ENCODE measurements at places on chromosomes 5 and 9.

GRCh38 chr5:124236361-124237205 is 509.9 kb downstream of the ZNF608 start:
- DNase-seq = peak; percentile 5

GRCh38 chr5:151363673-151364072 is 16.3 kb upstream of the SLC36A2 start:
- no peak for DNase-seq

DNA sequence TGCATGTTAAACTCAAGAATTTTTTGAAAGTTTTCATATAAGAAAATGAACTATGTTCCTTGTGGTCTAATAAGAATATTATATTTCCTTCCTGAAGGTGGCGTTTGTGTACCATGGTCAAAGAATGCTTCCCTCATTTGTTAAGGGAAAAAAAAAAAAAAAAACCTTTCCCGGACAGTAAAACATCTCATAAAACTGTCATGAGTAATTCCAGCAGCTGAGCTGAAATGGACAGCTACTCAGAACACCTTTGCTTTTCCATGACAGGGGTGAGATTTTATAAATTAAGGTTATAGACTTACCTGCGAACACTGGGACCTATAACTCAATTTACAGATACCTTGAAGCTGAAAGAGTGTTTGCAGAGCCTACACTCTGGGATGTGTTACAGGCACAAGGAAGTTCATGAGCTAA is 113.2 kb upstream of the RANBP3L start:
- peak; percentile 52 for DNase-seq

DNA sequence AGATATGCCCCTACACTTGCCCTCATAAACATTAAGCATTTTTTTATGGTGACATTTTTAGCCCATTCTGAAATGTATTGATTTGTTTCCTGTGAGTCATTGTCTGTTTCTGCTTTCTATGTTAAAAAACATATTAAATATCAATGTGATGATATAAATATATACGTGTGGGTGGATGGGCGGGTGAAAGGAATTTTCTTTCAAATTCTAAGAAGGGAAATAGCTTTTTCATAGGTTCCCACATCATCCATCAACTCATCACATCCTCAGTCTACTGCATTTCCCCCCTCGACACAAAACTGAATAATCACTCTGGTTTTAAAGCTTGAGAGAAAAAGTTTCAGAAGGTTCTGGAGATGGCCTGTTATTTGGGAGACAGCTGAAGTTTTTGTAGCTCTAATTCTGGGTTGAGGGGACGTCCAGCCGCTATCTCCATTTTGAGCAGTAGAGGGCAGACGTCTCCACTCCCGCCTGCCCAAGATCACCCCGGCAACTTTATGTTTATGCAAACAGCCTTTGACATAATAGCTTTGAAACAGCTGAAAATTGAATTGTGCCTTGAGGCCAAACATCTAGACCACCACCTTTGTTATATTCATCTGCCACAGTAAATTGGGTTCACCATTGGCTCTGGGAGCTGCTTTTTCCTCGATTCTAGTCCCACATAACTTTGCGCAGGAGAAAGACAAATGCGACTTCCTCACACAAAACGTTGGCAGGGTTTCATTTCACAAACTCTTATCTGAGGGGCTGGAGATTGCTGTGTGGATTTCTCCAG is 216.2 kb upstream of the CLINT1 start:
- peak; percentile 72 for DNase-seq

DNA sequence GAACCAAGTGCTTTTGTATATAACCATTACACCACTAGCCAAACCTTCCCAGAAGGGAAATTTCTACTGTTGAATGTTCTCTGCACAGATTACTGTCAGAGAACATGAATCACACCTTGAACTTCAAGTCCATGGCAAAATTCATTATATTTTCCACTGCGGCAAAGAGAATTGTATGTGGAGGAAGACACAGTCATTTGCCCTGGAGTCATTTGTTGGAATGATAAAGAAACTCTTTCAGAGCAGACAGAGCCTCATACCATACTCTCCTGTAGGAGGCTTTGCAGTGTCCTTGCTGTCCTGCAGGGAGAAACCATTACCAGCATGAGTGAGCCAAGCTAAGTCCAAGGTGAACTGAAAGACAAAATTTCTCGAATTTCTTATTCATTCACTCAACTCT is 369.0 kb downstream of the ARHGEF28 start:
- DNase-seq = no peak

DNA sequence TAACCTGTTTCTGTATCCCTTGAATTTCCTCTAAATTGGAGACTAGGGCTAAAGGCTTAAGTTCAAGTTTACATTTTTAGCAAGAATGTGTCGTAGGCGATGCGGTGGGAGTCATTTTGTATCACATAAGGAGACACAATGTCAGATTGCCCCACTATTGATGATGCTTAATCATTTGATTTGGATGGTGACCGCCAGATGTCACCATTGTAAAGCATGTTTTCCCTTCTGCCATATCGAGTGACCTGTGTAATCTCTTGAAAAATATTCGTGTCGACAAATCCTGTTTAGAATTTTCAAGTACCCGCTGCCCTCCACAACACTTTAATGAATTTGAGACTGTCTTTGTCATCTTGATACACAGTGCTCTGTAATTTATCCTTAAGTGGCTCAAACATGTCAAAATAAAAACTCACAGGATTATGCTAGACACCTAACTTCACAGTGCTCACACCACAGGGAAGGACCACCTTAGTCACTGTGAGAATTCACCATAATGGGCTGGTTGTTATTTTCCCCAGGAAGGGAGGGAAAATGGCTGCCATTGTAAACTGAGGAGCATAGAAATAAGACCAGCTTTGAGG is 34.5 kb upstream of the SLC46A2 start:
- DNase-seq = peak; percentile 48

GRCh38 chr5:156383510-156384265 is 56.7 kb downstream of the SGCD start:
- DNase-seq = no peak

GRCh38 chr5:74378464-74378863 is 262.1 kb downstream of the ENC1 start:
- no peak for DNase-seq

- DNase-seq = no peak
Measured at GRCh38 chr5:18037718-18038117, 403.5 kb downstream of the TAF11L14 start.

DNA sequence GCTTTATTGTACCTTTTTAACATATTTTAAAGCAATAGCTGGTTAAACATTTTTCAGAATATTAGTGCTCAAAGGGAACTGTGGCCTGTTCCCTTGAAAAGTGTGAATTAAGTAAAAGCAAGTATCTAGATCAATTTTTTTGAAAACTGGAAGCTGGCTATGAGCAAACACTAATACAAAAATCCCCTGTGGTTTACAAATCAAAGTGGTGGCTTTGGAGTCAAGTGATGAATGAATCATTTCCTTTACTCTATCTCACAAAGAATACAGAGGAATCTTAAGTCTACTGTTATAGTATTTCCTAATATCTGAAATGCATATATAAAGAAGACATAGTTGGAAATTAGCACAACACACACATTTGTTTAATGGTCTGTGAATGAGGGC is 212.4 kb upstream of the C9orf72 start:
- no peak for DNase-seq

- no peak for DNase-seq
Measured at GRCh38 chr5:42487821-42488220, 64.6 kb downstream of the GHR start.

DNA sequence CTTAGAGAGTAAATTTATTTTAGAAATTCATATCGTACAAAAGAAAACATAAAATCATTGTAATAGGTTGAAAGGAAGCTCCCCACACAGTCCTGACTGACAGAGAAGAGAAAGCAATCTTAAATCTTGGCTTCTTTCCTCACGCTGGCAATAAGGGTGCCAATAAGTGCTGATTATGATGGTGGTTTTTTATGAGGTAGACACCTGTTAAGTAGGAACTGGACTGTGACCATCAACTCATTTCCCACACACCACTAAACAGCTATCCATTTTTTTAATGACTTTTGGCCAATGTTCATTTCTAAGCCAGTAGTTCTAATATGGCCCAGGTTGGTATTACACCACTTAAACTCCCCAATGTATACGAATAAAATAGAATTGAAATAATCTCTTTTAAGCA is 893.5 kb upstream of the NUDT12 start:
- DNase-seq = no peak

GRCh38 chr9:91302831-91303230 is 58.9 kb downstream of the AUH start:
- peak; percentile 81 for DNase-seq

DNA sequence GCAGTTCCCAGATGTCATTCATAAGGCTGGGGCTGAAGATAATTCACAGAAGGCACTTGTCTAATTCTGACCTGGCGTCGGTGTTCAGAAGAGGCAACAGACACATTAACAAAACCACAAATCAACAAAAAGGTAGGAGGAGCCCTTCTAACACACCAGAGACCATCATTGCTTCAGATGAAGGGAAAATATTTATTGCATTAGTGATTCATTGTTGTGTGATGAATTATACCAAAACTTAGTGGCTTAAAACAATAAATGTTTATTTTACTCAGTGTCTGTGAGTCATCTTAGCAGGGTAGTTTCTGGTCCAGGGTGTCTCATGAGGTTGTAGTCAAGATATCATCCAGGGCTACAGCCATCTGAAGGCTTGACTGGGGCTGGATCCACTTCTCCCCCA is 91.3 kb upstream of the KIF2A start:
- no peak for DNase-seq

DNA sequence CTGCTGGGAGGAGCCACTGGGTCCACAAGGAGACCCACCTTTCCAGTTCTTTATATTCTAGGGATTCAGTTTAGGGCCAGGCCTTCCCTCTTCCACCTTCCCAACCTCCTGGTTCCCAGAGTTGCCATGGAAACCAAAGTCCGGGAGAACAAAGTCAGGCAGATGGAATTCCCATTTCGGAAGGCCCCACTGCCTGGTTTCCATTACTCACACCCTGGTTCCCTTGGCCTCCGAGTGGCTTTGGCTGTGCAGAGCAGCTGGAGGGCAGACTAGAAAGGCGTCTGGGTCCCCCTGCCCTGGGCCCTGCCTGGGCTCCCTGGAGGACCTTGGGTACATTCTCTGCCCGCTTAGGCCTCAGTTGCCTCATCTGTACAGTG is 136.1 kb downstream of the RGS3 start:
- DNase-seq = peak; percentile 91

DNA sequence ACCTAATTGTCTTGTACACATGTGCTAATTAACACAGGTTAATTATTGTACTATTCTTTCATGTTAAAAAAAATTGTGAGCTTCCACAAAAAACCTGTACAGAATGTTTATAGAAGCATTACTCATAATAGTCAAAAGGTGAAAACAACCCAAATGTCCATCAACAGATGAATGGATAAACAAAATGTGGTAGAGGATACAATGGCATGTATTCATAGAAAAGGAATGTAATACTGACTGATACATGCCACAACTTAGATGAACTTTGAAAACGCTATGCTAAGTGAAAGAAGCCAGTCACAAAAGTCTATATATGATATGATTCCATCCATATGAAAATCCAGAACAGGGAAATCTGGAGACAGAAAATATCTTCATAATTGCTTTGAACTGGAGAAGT is 25.6 kb downstream of the RRAGA start:
- DNase-seq = no peak

GRCh38 chr9:127396808-127397645 is at the start of gene SLC2A8:
Gene SLC2A8, plus strand, starts transcription at chr9:127397169. Its CDS starts 62 bp downstream, at chr9:127397231.
- peak; percentile 90 for DNase-seq

GRCh38 chr5:174903172-174903732 is 178.9 kb downstream of the MSX2 start:
- DNase-seq = no peak

GRCh38 chr5:78543292-78543691 is 105.3 kb downstream of the LHFPL2 start:
- no peak for DNase-seq

DNA sequence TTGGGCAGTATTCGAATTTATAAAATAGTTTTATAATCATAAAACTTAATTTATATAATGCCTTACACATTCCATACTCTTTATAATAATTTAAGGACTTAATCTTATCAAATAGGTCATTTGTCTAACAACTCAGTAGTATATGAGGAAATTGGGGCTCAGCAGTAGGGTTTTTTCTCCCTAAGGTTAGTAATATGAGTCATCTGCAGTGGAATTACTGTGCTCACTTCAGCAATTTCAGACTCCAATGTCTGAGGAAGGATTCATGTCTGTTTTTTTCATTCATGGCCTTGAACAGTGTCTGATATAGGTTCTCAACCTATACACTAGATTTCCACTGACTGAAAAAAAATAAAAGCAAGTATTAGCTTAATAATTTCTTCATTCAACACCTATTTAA is 7.4 kb downstream of the DMRTA1 start:
- peak; percentile 11 for DNase-seq

DNA sequence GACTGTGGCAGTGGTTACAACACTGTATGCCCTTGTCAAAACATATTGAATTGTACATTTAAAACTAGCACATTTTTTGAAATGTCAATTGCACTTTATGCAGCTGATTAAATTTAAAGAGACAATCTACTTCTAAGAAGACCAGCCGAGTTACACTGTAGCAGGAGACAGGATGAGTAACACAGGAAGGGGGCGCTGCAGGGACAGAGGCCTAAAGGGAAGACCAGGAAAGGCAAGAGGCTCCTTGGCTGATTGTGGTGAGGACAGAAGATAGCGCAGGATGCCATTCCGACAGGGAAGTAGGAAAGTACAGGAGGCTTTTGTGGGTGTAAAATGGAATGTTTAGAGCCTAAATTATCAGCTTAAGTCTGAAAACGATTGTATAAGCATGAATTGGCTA is 28.2 kb upstream of the PPP2R2B start:
- no peak for DNase-seq

DNA sequence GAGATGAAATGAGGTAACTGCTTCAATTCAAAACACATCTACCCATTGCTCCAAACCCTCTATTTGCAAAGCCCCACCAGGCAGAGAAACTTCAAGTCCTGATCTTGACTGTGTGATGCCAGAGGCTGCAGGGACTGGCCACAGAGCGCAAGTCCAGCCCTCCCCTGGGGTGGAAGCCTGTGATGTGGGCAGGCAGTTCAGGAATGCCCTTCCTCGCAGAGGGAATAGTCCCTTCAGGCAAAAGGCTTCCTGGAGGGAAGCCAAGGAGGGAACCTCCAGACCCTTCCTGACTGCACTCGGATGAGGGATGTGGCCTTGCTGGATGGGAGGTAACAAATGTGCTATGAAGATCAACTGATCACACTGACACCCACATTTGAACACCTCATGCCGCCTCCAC is 131.2 kb downstream of the SLIT3 start:
- DNase-seq = no peak

DNA sequence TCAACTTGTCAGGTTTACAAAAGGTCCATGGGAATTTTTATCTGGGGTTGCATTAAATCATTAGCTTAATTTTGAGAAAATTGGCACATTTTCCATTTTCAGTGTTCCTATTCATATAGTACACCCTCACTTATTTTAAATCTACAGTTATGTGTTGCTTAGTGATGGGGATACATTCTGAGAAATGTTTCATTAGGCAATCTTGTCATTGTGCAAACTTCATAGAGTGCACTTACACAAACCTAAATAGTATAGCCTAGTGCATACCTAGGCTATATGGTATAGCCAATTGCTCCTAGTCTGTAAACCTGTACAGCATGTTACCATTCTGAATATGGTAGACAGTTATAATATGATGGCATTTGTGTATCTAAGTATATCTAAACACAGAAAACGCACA is 19.8 kb upstream of the FAM151B start:
- no peak for DNase-seq

GRCh38 chr5:160458806-160459800 is 37.4 kb downstream of the PTTG1 start:
- DNase-seq = no peak

- DNase-seq = no peak
Measured at GRCh38 chr9:20649381-20649780, 27.1 kb upstream of the MLLT3 start.
